BE2C (cell line): ENCODE measurements at places on chromosomes 4 and X.

DNA sequence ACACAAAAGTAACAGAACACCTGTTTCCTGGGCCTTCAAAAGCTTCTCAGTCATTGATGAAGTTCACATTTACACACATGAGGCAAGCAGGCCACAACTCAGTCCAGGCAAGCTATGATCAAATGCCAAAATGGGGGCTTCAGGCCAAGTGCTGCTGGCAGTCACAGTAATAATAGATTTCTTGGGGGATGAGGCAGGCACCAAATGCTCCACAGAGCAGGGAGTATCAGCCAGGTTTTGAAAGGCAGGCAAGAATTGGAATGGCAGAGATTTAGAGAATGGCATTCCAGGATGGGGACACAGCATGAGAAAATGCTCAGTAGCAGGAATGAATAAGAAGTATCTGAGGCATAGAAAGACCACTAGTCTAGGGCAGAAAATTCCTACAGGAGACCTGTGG lies 52.8 kb downstream of the GRIA3 start:
- DNase-seq: no peak

DNA sequence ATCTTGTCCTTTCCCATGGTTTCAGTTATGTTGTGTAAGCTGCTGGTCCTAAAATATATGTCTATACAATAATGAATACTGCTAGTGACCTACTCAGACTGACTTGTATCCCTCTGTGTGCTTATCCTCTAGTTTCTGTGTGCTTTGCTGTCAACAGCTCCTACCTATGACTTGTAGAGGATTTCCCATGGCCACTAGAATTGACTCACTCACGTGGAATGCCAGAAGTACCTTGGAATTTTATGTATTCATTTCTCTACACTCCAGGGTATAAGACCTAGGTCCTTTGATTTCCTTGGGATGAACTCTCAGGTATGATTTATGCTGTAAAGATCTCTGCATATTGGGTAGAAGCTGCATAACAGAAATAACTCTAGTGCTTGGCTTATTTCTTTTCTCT lies 279.9 kb upstream of the SLIT2 start:
- no peak for DNase-seq

DNA sequence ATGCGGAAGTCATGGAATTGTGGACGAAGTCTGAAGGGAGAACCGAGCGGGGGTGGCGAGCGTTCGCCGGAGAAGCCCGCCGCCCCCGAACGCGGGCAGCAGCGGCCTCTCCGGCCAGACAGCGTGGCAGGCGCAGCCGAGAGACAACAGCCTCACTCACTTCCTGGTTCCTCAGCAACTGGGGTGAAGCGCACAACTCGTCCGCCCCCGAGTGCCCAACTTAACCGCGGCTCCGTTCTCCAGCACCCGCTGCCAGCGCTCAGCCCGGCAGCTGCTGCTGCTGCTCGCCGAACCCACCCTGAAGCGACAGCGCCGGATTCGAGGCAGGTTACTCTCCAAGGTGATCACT lies 68.0 kb downstream of the NOCT start:
- peak; percentile 63 for DNase-seq

- DNase-seq: no peak
Measured at GRCh38 chr4:64889906-64890610, 480.8 kb upstream of the TECRL start.

DNA sequence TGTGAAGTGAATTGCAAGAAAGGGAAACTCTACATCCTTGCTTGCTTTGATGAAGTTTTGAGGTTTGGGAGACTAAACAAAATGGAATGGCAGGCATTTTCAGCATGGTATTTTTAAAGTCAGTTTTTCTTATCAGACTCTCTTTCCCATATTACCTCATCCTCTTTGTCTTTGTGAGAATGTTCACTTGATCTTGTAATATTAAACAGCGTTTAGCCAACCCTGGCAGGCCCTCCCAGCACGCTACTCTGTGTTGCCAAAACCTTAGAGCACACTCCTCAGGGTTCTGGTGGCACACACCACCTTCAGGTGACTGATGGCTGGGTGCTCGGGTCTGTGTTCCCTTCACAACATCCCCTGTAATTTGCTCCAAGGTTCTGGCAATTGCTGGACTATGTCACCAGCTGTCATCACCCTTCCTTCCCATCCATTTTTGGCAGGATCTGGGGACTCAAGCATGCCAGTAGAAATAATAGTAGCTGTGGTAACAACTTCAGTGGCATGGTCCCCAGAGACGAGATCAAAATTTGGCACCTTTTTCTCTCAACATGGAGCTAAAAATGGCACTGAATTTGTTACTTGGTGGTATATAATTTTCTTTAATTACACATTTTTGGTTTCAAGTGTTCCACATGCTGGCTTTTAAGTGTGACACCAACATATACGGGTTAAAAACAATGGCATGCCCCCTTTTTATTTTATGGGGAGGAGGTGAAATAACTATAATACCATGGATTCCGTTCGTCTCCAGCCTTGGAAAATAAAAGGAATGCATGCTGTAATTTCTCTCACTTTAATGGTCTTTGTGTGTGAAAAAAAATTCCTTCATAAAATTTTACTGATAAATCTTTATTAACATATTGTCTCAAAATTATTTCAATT lies 273.1 kb downstream of the DCTD start:
- DNase-seq: peak; percentile 43

- DNase-seq: peak; percentile 29
Measured at GRCh38 chr4:169103966-169104412, 93.9 kb upstream of the CBR4 start.

DNA sequence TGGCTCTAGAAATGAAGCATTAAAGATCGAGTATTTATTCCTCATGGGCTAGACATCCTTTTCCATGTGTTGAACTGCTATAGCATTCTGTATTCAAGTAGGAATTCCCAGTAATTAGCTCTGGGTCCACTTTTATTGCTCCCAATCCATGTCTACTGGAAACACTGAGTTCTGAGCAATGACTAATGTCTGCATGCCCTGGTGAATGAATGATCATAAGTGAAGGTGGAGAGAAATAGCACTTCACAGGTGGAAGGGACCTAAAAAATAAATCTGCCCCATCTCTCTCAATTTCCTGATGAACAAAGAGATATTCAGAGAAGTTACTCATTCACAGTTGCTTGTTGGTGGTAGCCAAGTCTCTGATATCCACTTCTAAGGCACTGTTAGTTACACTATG lies 34.6 kb upstream of the CXCL8 start:
- DNase-seq: no peak

DNA sequence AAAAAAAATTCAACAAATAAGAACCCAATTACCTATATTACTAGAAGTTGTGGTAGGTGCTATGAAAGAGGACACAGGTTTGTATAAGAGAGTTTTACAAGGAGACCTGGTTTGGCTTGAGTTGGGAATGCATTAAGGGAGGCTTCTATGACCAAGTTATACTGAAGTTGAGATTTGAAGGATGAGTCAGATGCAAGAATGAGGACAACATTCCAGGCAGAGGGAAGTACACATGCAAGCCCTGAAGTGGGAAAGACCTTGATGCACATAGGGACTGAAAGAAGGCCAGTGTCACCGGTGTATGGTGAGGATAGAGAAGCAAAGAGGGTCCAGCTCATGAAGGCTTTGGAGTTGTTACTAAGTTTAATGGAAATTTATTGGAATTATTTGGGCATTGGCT lies 52.2 kb downstream of the ANK2 start:
- DNase-seq: no peak

- DNase-seq: peak; percentile 19
Measured at GRCh38 chr4:45693746-45694145, 430.1 kb downstream of the GABRG1 start.

DNA sequence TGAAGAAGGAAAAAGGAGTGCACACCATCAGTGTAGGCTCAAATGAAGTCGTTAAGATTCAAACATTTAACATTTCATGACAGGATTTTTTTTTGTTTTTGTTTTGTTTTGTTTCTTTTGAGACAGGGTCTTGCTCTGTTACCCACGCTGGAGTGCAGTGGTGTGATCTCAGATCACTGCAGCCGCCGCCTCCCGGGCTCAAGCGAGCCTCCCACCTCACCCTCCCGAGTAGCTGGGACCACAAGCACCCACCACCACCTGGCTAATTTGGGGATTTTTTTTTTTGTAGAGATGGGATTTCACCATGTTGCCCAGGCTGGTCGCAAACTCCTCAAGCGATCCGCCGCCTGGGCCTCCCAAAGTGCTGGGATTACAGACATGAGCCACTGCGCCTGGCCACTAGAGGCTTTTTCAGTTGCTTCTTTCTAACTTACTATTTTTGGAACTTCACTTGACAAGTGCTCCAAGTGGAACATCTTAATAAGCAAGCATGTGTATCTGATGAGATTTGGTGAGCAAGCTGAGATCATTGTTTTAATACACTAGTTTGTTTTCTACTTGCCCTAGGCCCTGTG lies 78.9 kb upstream of the CNKSR2 start:
- no peak for DNase-seq

GRCh38 chr4:21947791-21948346 lies 703 bp downstream of the KCNIP4 start:
- no peak for DNase-seq

GRCh38 chr4:185480016-185480732 lies 8.6 kb upstream of the CCDC110 start:
- no peak for DNase-seq

- no peak for DNase-seq
Measured at GRCh38 chr4:98540803-98541202, 117.6 kb downstream of the TSPAN5 start.

DNA sequence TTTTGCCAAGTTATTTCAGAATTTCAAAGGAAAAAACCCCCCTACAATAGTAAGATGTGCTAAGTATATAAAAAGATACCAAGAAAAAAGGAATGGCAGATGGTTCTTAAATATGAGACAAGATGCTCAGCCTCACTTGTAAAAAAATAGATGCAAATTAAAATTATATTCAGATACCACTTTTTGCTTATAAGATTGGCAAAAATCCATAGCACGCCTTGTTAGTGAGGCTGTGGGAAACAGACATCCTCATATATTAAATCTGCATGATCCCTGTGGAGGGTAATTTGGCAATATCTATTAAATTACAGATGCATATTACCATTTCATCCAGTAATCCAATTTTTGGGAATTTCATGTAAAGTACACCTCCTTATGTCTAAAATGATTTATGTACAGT lies 62.5 kb upstream of the PDHA1 start:
- peak; percentile 12 for DNase-seq

DNA sequence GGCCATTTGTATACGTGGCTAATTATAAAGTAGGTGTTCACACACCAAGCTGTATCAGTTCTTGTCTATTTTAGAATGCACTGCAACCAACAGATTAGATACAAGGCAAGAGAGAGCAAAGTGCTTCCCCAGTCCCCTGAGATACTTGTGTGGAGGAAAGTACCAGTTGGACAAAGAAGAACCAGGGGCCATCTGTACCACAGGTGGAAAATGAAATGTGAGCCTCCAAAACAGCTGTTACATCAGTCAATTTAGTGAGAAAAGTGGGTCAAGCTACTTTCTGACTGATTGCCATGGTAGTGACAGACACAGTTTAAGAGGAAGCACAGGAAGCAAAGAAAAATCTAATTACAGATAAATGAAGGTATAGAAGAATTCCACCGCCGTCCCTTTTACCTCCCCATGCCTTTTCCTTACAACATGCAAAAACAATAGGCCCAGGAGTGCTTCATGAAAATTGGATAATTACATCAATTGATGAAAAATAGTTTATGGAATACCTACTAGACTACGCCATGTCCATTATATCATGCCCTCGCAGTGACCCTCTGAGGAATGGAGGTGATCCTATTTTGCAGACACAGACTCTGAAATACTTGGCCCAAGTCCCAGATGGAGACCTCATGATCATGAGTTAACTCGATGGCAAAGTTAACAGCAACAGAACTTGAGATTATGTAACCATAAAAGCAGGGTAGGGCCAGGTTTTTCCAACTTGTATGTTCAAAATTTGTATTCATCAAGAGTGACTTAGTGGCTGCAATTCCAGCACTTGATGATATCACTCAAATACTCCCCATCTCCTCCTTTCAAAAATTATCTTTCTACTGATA lies 15.8 kb downstream of the SMPX start:
- peak; percentile 58 for DNase-seq

- peak; percentile 41 for DNase-seq
Measured at GRCh38 chr4:176002007-176002613, 63.5 kb upstream of the WDR17 start.

- peak; percentile 63 for DNase-seq
Measured at GRCh38 chr4:90234916-90235547, 107.8 kb downstream of the CCSER1 start.

- peak; percentile 44 for DNase-seq
Measured at GRCh38 chr4:25031077-25031621, 403 bp upstream of the LGI2 start.

GRCh38 chrX:68830419-68831404 lies 1.9 kb downstream of the EFNB1 start:
- no peak for DNase-seq

DNA sequence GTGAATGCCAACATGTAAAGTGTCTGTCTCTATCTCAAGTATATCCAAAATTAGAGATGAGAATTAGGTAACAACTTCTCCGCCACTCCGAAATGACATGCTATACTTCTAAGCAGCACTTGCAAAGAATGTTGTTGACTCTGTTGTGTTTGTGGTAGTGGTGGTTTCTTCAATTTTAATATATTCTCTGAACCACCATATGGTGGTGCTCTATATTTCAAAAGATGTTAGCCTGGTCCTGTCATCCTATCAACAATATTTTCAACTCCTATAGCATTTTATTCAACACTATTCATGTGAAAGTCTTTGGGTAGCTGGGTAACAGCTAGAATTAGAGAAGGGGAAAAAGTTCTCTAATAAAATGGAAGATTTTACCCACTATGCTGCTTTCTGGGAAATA lies 1622.8 kb upstream of the IGFBP7 start:
- DNase-seq: no peak

GRCh38 chr4:124934916-124935315 lies 222.4 kb upstream of the ANKRD50 start:
- DNase-seq: no peak

- no peak for DNase-seq
Measured at GRCh38 chrX:13263560-13264251, 56.1 kb downstream of the ATXN3L start.

- no peak for DNase-seq
Measured at GRCh38 chr4:176360446-176360845, 40.7 kb downstream of the SPCS3 start.

DNA sequence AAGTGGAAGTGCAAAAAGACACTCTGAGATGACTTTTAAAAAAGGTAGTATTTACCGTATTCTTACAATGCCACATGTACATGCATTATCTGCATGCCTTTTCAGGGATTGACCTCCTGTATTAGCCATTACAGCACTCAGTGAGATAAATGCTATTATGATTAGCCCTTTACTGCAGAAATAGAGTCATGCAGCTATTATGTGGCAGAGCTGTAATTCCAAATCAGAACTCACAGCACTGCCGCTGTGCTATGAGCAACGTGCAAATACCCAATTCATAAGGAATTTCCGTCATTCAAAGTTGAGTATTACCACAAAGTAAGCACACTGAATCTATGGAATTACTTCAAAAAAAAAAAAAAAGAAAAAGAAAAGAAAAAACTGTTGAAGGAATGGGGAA lies 92.1 kb upstream of the SMAD1 start:
- DNase-seq: no peak

DNA sequence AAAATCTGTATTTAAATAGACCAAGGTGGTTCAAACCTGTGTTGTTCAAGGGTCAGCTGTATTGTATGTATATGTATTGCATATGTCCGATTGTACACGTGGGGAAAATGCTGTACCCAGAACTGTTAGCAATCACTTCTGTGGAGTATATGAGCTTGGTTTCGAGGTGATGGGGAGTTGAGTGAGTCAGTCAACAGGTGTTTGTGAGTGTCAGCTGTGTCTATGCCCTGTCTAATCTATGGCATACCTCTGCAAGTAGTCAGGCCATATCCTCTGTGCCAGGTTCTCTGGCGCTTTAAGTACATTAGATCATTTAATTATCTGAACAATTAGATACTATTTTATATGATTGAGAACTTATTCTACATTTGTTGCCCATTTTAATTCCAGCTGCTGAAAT lies 7.4 kb downstream of the ZRSR2 start:
- DNase-seq: no peak
